ENCODE measurements at places on chromosomes 7 and 10. TPM values are rescaled to one million over a fixed set of nuclear protein-coding genes. Genes with fewer than 3 reads are reported as not detected.

DNA sequence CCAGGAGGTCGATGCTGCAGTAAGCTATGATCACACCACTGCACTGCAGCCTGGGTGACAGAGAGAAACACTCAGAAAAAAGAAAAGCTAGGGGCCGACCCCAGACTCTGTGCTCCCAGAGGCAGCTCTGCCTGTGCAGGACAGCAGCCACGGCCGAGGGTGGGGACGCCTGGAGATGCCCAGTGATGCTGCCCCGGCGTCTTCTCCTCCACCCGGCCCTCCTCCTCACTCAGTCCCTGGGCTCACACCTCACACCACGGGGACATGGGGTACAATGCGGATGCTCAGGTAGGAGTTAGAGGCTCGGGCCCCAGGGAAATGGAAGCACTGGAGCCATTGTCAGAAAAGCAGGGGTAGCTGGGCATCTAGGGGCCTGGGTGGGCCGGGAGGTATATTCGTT is 46.3 kb upstream of the ELFN1 start:
- DNase-seq = no peak

TACC2 gene
- polyA plus RNA-seq = not detected

EXOC6 gene
- 13.1 TPM for polyA plus RNA-seq

DNA sequence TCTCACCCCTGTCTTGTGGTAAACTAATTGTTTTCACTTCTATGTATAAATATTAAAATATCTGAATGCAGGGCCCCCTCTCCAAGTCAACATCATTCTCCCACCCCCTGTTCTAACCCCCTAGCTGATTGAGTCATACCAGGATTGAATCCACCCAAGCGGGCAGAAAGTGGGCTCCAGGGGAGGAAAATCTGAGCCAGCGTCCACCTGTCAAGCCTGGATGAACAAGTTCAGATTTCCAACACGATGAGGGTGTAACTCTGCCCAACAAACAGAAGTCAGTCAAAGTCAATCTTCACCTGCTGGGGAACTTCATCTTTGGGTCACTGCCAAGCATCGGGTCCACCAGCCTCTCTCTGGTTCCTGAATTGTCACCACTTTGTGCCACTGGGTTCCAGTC is 162.9 kb upstream of the CELF2 start:
- no peak for DNase-seq

DNA sequence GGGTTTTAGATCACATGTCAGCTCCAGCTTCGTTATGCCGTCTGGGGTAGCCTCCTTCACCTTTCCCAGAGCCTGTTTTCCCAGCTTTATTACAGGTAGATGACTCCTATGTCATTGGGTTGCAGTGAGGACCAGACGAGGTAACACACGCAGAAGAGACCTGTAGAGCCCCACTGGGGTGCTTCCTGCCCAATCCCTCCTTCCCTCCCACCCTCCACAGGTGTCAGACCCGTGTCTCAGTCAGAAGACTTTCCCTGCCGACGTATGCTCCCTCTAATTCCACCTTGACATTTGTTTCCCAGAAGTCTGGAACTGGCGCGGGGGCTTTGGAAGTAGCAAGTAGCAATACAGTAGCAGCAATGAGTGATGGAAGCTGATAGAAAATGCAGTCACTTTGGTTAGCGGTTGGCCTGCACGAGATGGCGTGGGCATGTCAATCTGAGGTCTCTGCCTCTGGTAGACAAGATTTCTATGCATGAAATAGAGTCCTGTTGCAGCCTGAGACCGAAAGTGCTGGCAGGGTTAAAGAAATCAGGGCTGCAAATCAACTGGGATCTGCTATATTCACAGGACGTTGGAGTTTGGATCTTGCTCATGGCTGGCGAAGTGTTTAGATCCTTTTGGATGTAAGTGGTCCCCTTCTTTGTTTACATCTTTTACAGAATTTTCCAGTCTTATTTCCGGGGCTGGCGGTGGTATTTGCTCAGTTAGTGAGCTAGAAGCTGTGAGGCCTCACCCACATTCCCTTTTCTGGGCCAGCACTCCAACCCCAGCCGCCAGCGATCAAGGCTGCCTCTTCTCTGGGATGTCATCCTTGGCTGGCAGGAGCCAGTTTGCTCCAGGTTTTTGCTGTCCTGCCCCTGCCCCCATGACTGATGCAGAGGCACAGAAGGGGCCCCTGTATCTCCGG is 78.3 kb upstream of the KMT2C start:
- no peak for DNase-seq

- no peak for DNase-seq
Measured at GRCh38 chr10:14050598-14050997, 280.1 kb downstream of the FRMD4A start.

PRR15 gene
- not detected for polyA plus RNA-seq

- DNase-seq = no peak
Measured at GRCh38 chr10:90800232-90800796, 57.5 kb downstream of the HTR7 start.

RPEL1 gene
- polyA plus RNA-seq = not detected

DNA sequence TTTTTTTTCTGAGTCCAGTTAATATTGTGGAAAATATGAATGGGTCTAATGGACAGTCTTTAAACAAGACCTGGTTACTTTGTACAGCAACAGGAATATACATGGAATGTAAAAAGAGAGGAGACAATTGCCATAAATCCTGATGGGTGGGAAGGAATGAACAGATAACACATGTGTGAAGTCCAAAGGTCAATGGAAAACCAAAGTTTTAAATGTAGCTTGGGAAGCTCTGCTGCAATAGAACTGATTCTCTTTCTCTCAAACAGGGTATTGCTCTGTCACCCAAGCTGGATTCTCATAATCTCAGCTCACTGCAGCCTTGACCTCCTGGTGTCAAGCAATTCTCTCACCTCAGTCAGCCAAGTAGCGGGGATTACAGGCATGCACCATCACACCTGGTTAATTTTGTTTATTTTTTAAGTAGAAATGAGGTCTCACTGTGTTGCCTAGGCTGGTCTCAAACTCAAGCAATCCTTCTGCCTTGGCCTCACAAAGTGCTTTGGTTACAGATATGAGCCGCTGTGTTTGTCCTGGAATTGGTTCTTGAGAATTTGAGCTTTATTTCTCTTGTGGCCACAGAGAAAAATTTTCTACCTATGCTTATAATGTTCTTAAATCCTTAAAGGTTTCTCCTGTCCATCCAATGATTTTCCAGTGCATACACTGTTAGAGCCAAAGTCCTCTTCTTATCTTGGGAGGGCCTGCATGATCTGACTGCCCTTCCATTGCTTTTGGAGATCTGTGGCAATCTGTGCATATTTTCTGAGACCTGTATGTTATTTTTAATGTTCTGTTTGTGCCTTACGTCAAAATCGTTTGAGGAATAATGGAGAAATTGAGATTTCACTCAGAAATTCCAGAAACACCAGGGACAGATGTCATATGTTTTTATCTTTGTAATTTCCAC is 30.7 kb upstream of the ZNF92 start:
- no peak for DNase-seq

- DNase-seq = no peak
Measured at GRCh38 chr10:28293236-28294168, 9.4 kb downstream of the MPP7 start.

- no peak for DNase-seq
Measured at GRCh38 chr10:100817268-100817839, 72.0 kb downstream of the PAX2 start.

CAMK2B gene
- not detected for polyA plus RNA-seq

GRCh38 chr7:159023746-159024145 is 120.9 kb downstream of the VIPR2 start:
- DNase-seq = no peak

GRCh38 chr7:14666304-14666703 is 236.2 kb downstream of the DGKB start:
- DNase-seq = no peak

SLC26A5 gene
- polyA plus RNA-seq = not detected

NKX1-2 gene
- polyA plus RNA-seq = not detected

DNA sequence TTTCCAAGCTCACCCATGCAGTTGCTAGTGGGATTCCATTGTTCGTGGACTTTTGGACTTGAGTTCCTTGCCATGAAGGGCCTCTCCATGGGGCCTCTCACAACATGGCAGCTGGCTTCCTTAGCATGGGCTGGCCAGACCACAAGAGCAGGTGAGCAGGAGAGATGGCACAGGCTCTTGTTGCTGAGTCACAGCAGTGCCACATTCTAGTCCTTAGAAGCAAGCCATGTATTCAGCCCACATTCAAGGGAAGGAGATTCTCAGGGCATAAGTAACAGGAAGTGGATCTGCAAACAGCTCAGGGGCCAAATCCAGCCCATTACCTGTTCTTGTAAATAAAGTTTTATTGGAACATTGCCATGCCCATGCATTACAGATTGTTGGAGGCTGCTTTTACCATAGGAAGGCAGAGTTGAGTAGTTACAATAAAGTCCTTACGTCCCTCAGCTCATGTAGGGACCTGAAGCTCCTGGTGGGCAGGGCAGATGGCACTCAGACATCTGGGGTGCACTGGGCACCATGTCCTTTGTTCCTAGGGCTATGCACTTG is 481.5 kb upstream of the FOXK1 start:
- DNase-seq = no peak

DNA sequence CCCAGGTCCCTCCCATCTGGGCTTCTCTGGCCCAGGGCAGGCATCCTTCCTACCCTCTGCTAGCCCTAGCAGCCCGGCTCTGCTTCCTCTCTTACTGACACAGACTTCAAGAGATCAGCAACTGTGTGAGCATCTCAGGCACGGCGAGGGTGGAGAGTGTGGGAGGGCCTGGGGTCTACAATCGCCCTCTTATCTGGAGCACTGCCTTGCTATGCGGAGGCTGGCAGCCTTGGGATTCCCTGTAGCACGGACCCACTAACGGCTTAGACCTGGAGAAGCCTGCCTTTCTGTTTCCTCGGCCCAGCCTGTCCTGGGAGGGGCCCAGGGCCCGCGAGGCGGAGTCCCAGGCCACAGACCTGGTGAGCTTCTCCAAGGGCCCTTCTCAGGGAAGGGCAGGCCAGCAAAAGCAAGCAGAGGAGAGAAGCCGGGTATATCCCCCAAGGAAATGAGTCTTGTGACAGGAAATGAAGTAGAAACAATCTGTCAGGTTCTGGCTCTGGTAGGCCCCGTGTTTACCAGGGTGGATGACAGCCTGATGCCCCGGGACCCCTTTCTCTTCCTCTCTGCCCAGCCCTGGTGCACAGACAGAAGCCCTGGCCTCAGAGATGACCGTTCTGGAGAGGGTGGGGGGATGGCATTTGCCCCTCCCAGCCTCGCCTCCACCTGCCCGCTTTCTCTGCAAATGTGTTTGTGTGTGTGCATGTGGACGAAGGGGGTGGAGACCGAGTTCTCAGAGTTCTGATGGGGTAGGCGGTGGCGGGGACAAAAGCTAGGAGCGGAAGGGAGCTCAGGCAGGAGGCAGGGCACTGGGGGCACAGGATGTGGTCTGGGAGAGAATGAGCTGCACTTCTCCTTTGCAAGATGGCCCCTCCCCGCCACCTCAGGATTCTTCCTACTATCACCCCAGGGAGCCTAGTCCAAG is 2.5 kb downstream of the LRCH4 start:
- peak; percentile 59 for DNase-seq

PAX4 gene
- polyA plus RNA-seq = not detected

DNA sequence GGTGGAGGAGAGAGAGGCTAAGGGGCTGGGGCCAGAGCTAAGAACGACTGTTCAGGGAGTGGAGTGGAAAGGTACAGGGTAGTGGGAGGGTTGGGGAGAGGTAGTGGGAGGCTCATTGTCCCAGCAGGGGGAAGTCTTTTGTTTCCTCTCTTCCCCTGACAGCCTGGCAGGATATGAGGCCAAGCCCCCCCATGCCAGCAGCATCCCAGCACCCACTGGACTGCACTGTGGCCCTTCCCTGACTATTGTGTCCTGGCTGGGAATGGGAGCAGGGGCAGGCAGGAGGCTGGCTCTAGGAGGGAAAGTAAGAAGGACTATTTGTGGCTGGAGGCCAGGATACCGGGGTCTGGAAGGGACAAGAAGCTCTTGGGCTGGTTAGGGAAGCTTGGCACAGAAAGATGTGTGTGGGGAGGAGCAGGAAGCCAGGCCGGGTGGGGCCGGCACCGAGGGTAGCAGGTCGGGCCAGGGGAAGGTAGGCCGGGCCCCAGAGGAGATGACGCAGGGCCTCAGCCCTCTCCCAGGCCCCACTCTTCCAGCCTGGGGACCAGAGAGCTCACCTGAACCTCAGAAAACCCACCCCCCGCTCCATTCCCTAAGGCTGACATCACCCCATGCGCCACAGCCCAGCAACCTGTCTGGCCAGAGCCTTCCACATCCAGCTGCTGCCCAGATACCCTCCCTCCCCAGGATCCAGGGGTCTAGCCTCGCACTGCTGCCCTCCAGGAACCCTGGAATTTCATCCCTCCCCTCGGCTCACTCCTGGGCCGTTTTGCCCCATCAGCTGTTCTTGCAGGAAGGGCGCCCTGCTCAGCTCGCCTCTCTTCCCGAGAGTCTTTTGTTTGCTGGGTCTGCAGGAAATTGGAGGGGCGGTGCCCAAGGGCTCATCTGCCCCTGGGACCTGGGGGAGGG is 8.8 kb upstream of the EPHB4 start:
- no peak for DNase-seq

- no peak for DNase-seq
Measured at GRCh38 chr7:44264221-44264931, 61.0 kb downstream of the CAMK2B start.

GRCh38 chr7:492714-493065 is 27.0 kb downstream of the PDGFA start:
- no peak for DNase-seq

UPK3B gene
- polyA plus RNA-seq = not detected

GRCh38 chr7:51620706-51621105 is 304.1 kb upstream of the COBL start:
- no peak for DNase-seq

GBX1 gene
- not detected for polyA plus RNA-seq

DNA sequence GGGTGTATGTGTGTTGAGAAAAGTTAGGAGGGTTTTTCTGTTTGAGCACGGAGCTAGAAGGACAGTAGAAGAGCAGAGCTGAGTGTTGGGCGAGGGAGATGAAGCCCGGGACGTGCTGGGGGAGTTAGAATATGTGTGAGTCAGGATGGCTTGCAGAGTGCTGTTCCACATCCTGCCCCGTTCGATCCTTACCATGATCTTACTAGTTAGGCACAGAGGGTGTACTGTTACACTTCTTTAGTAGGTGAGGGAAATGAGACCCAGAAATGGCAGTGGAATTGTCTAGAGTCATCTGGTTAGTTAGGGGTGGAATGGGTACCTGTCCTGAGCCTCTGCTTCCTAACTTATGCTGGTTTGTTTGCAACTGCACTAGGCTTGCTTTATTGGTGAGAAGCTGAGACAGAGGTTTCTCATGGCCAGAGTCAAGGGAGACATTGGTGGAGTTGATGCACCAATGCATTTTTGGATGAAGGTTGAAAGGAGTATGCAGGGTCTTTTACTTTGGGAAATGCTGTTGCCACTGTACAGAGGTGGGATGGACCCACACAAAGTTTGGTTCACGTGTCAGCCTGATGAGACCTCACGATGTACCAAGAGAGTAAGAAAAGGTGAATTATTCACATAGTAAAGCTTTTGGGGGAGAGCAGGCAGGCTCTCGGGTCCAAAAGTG is 42.4 kb downstream of the CCNY start:
- DNase-seq = no peak

DNA sequence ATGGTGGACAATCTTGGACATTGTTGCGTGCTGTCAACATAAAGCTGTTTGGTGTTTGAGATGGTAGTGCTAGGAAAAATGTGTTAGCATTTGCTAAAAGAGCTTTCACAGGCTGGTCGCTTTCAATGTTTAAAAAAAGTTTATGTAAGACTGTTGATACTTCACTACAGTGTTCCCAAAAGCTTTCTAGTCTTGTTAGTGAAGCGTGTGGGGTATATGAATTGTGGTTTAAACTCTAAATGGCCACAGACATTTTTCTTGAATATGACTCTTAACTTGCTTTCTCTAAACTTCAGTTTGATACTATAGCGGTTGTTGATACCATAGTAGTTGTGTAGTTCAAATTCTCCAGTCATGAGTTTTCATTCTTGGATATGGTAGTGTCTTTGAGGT is 44.9 kb downstream of the MCU start:
- DNase-seq = no peak

COL28A1 gene
- polyA plus RNA-seq = not detected
